Activated CD8-positive, alpha-beta T cell treated with anti-CD3 and anti-CD28 coated beads for 36 hours (primary cell): ENCODE measurements at places on chromosomes 6 and 20. TPM values are rescaled to one million over a fixed set of nuclear protein-coding genes. Genes with fewer than 3 reads are reported as not detected.

GRCh38 chr6:53944091-53944490 lies 149.3 kb downstream of the LRRC1 start:
- no peak overlapping the region for H3K27ac ChIP-seq
- H3K4me3 ChIP-seq = no peak overlapping the region
- no peak for DNase-seq

GRCh38 chr6:815348-815738 lies 122.4 kb upstream of the EXOC2 start:
- H3K27me3 ChIP-seq = peaks cover 5% of the 10 kb centered on the region
- H3K4me1 ChIP-seq = peaks cover 25% of the 10 kb centered on the region
- no peaks in the 10 kb centered on the region for H3K36me3 ChIP-seq
- DNase-seq = no peak

DNA sequence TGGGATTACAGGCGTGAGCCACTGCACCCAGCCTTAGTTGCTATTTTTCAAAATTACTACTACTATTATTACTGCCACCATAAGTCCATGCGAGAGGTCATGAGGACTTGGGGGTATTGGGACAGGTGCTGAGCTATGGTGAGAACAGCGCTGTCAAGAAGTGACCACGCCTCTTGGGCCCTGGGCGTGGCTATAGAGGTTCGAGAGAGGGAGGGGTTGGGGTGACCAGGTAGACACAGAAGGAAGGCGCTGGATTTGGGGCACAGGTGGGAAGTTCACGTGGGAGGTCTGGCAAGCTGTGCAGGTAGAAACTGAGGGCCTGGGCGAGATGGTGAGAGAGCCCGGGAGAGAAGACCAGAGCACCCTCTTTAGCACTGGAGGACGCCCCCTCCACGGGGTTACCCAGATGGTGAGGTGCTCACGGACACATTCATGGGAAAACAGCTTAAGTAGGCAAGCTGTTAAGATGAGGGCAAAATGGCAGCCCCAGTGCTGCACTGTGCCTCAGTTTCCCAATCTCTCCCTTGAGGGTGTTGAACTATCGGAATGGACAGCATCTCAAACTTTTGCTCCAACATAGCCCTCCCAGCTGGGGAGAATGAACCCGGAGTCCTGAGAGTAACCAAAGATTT lies 61.0 kb downstream of the RAB44 start:
- peaks cover 43% of the 10 kb centered on the region for H3K4me1 ChIP-seq
- no peaks in the 10 kb centered on the region for H3K36me3 ChIP-seq
- H3K27ac ChIP-seq = no peak overlapping the region
- H3K27me3 ChIP-seq = no peaks in the 10 kb centered on the region
- no peak overlapping the region for H3K4me3 ChIP-seq

GRCh38 chr6:14051355-14051754 lies 66.2 kb upstream of the CD83 start:
- no peak overlapping the region for H3K27ac ChIP-seq
- H3K27me3 ChIP-seq = peaks cover 10% of the 10 kb centered on the region
- H3K36me3 ChIP-seq = no peaks in the 10 kb centered on the region
- H3K4me3 ChIP-seq = no peak overlapping the region
- no peak for DNase-seq

- H3K4me1 ChIP-seq = peaks cover 4% of the 10 kb centered on the region
- no peak overlapping the region for H3K27ac ChIP-seq
- no peak overlapping the region for H3K4me3 ChIP-seq
- H3K27me3 ChIP-seq = peaks cover 5% of the 10 kb centered on the region
These were observed 183.9 kb downstream of the DLL1 start for GRCh38 chr6:170106906-170107525.

- no peaks in the 10 kb centered on the region for H3K27me3 ChIP-seq
- peaks cover 17% of the 10 kb centered on the region for H3K4me1 ChIP-seq
- DNase-seq = peak; percentile 4
- H3K4me3 ChIP-seq = no peak overlapping the region
- H3K27ac ChIP-seq = no peak overlapping the region
- H3K36me3 ChIP-seq = no peaks in the 10 kb centered on the region
These were observed 47.5 kb downstream of the RALGAPA2 start for GRCh38 chr20:20664795-20665589.

DNA sequence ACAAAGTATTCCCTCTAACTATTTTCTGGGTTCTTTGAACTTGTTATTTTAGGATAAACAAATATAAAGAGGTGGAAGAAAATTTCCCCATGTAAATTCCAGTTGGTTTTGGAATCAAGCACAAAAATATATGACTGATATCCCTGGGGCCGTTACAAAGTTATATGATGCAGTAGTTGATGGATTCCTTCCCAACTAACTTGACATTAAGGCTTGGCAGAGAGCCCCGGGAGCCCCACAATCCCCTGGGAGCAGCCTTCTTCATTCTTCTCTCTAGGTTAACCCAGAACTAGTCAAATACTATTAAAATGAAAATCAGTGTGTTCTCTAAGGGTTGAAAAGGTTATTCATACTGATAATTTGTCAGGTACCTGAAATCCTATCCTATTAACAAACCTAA lies 508.9 kb upstream of the SOX4 start:
- peaks cover 26% of the 10 kb centered on the region for H3K36me3 ChIP-seq
- no peak overlapping the region for H3K27ac ChIP-seq
- no peaks in the 10 kb centered on the region for H3K27me3 ChIP-seq
- no peak overlapping the region for H3K4me3 ChIP-seq
- DNase-seq = no peak
- no peaks in the 10 kb centered on the region for H3K4me1 ChIP-seq

- H3K36me3 ChIP-seq = peaks cover 35% of the 10 kb centered on the region
- no peak for DNase-seq
- peaks cover 3% of the 10 kb centered on the region for H3K4me1 ChIP-seq
- H3K27ac ChIP-seq = no peak overlapping the region
- H3K27me3 ChIP-seq = no peaks in the 10 kb centered on the region
These were observed 5.0 kb upstream of the CPNE1 start for GRCh38 chr20:35669681-35670080.

- no peak for DNase-seq
- peaks cover 30% of the 10 kb centered on the region for H3K4me1 ChIP-seq
- peaks cover 29% of the 10 kb centered on the region for H3K36me3 ChIP-seq
- no peak overlapping the region for H3K27ac ChIP-seq
- H3K4me3 ChIP-seq = no peak overlapping the region
- H3K27me3 ChIP-seq = no peaks in the 10 kb centered on the region
These were observed 166.0 kb downstream of the RALGAPA2 start for GRCh38 chr20:20546402-20546801.

- H3K4me1 ChIP-seq = peaks cover 69% of the 10 kb centered on the region
- peak overlapping the region; percentile 91 for H3K27ac ChIP-seq
- H3K4me3 ChIP-seq = peak overlapping the region; percentile 88
- no peaks in the 10 kb centered on the region for H3K27me3 ChIP-seq
- DNase-seq = no peak
These were observed 9.3 kb downstream of the SYNGAP1 start for GRCh38 chr6:33428966-33429749.

GRCh38 chr6:14243597-14243996 lies 126.0 kb downstream of the CD83 start:
- no peak overlapping the region for H3K27ac ChIP-seq
- DNase-seq = no peak
- no peak overlapping the region for H3K4me3 ChIP-seq
- peaks cover 7% of the 10 kb centered on the region for H3K4me1 ChIP-seq

GRCh38 chr20:33926425-33926824 lies 67.3 kb upstream of the RALY start:
- no peaks in the 10 kb centered on the region for H3K4me1 ChIP-seq
- no peaks in the 10 kb centered on the region for H3K36me3 ChIP-seq
- no peak for DNase-seq
- no peak overlapping the region for H3K27ac ChIP-seq
- H3K27me3 ChIP-seq = no peaks in the 10 kb centered on the region

DNA sequence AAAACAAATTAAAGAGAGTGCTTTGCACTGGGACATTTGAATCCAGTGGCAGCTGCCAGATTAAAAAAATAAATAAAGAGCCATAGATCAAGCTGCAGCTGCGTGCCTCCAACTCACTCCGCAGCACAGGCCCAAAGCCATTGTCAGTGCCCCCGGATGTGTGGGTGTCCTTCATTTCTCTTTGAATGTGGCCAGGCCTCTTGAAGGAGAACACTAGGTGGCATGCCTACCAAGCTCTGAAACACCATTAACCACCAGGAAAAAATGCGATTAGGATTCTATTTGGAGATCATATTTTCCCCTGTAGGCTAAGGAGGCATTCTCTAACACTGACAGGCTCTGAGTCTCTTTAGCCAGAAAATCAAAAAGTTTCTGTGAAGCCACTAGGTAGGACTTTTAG lies 549.8 kb downstream of the PRKN start:
- H3K36me3 ChIP-seq = no peaks in the 10 kb centered on the region
- no peaks in the 10 kb centered on the region for H3K27me3 ChIP-seq
- peaks cover 9% of the 10 kb centered on the region for H3K4me1 ChIP-seq
- no peak overlapping the region for H3K4me3 ChIP-seq
- no peak for DNase-seq

- H3K27me3 ChIP-seq = no peaks in the 10 kb centered on the region
- no peaks in the 10 kb centered on the region for H3K36me3 ChIP-seq
These were observed 209.7 kb downstream of the FARS2 start for GRCh38 chr6:5471044-5471443.

DNA sequence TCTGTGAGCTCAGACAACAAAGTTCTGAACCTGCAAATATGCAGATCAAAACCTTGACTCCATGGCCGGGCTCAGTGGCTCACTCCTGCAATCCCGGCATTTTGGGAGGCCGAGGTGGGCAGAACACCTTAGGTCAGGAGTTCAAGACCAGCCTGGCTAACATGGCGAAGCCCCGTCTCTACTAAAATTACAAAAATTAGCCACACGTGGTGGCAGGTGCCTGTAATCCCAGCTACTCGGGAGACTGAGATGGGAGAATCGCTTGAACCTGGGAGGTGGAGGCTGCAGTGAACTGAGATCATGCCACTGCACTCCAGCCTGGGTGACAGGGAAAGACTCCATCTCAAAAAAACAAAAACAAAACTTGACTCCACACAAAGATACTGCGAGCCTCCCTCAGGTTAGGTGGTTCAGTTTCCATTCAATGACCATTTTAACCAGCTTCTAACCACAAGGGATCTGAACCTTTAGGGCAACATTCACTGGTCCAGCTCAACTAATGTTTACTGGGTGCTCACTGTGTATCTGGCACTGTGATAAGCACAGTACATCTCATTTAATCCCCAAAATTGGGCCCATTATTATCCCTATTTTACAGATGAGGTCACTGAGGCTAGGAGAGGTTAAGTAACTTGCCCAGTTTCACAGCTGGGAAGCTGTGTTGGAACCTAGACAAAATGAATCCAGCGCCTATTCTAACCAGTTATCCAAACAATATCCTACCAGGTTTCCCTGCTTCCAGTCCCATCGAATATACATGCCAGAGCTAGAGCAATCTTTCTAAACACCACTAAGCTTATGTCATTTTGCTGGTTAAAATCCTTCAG lies 1.8 kb downstream of the SNRPB start:
- peaks cover 56% of the 10 kb centered on the region for H3K4me1 ChIP-seq
- DNase-seq = no peak
- no peaks in the 10 kb centered on the region for H3K27me3 ChIP-seq
- H3K36me3 ChIP-seq = peaks cover 68% of the 10 kb centered on the region
- peak overlapping the region; percentile 89 for H3K4me3 ChIP-seq

DNA sequence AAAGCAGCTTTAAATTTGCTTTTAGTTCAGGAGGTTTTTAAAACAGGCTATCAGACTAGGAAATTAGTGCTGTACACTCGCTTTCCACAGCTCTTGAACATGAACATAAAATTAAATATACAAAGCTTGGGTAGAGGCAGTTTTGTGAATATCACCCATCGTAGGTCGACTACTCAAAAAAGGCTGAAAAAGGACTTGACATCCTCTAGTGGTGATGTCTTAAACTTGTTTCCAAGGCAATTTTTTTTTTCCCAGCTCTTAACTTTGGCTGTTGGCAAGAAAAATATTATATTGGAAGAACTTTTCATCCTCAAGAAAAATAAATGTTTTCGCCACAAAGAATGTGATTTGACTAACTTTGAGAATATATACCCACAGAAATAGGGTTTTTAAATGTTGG lies 2.9 kb downstream of the MAP7 start:
- peaks cover 39% of the 10 kb centered on the region for H3K27me3 ChIP-seq
- H3K27ac ChIP-seq = no peak overlapping the region
- DNase-seq = no peak
- peaks cover 5% of the 10 kb centered on the region for H3K4me1 ChIP-seq
- no peaks in the 10 kb centered on the region for H3K36me3 ChIP-seq

DNA sequence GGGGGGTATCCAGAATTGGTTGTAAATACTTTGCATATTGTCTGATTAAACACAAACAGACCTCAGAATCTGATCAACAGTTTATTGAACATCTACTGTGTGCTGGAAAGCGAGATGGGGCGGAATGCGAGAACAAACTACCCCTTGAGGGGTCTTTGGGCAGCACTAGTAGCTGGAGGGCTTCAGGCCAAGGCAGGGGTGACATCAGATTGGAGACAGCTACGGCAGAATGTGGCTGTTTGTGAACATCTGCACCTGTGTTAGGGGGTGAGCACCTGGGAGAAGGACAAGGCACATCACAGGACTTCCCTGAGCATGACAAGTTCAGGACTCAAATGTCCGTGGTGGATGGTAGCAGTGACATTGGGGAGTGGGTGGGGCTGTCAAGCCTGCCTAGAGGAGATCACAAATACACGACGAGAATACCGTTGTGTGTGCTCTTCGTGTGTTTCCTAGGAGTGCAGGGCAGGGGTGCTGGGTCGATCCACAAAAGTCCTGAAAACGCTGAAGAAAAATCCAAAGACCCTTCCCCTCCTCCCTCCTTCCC lies 59.5 kb downstream of the SRC start:
- peaks cover 10% of the 10 kb centered on the region for H3K4me1 ChIP-seq

- no peaks in the 10 kb centered on the region for H3K36me3 ChIP-seq
- H3K4me1 ChIP-seq = no peaks in the 10 kb centered on the region
- peaks cover 3% of the 10 kb centered on the region for H3K27me3 ChIP-seq
- DNase-seq = no peak
These were observed 139.3 kb upstream of the PHACTR1 start for GRCh38 chr6:12577124-12577850.

The TREM2 gene
- not detected for total RNA-seq

The SLC25A27 gene
- 0.85 TPM for total RNA-seq

The TRIM10 gene
- not detected for total RNA-seq

The TMC2 gene
- not detected for total RNA-seq

The CNR1 gene
- total RNA-seq = not detected

The PDYN gene
- not detected for total RNA-seq

The STMND1 gene
- not detected for total RNA-seq
